ENCODE measurements at places on chromosomes 4 and X.

DNA sequence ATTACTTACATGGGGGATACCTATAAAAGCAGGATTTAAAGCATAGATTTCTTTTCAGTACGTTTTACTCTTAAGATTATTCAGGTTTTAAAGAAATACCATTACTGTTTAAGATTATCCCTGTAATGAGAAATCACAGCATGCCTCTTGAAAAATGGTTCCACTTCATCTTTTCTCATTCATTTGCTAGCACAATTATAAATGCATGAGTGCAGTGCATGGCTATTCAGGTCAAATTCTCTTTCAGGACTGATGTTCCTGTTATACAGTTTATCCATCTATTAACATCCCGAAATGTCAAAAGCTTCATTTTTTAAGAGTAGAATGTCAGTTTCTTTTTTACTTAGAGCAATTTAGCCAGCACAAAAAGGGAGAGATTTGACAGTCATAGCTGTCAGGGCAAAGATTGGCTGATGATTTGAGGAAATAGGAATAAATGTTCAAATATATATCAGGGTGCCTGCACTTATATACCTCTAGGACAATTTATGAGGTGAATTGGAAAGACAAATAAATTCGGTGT, 135.2 kb downstream of the ADGRL3 start:
- DNase-seq, result no peak

- DNase-seq, result no peak
Measured at GRCh38 chrX:102345916-102346315, 93.9 kb downstream of the NXF2B start.

DNA sequence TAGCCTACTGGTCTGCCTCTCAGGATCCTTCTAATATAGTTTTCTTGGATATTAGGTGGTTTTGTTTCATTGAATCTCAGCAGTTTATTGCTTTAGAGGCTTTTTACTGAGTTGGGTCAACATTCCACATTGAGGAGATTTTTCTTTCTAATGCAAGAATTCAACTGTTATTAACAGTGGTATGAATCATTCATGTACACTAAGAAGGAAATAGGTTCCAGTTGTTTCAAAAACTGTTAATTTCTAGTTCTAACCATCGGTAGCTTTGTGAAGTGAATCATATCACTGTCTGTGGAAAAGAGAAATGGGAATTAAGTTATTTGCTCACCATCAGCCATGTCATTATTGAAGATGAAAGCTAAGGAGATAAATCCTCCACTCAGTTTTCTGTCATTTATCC, 331.5 kb downstream of the RPA4 start:
- DNase-seq, result no peak

DNA sequence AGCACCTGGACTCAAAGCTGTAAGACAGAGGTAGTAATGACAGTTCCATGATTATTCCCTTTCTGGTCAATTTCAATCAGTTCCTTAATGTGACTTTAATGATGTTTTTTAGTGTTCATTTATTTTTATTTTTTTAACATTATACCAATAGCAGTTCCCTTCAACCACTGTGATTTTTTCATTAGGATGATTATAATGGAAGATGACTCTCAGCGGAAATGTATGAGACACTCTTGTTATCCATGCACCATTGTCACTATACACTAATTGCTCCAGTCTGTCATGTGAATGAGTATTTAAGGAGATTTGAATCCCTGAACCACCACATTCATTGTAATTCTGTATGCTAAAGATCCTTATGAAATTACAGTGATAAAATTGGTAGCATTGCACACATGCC, 2102.3 kb upstream of the AGA start:
- DNase-seq, result no peak

- no peak for DNase-seq
Measured at GRCh38 chr4:25795566-25796454, 67.0 kb downstream of the SEL1L3 start.

DNA sequence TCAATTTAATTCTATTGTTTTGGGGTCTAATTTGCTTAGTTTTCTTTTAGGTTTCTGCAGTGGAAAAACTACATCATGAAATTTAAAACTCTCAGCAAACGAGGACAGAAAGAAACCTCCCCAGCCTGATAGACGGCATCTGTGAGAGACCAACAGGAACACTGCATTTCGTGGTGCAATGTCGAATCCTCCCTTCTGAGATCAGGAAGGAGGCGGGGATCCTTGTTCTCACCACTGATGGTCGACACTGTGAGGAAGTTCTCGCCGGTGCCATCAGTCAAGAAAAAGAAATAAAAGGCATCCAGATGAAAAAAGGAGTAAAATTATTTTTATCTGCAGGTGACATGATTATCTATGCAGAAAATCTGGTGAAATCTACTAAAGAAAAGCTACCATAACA, 16.5 kb downstream of the GAK start:
- DNase-seq, result no peak

DNA sequence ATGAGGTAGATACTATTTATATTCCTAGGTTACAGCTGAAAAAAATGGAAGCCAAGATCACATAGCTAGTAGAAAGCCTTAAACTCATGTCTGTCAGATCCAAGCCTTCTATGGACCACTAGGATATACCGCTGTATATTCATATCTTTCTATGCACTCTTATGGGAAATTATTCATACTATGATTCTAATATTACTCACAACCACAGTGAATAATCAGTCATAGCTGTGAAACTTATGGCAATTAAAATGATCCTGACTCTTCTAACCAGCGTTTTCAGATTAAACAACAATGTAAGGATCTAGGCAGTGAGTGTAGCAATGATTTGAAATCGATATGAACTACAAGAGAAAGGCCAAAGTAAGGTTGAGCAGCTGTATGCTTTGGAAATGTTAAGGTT, 111.0 kb downstream of the RASGEF1B start:
- no peak for DNase-seq

DNA sequence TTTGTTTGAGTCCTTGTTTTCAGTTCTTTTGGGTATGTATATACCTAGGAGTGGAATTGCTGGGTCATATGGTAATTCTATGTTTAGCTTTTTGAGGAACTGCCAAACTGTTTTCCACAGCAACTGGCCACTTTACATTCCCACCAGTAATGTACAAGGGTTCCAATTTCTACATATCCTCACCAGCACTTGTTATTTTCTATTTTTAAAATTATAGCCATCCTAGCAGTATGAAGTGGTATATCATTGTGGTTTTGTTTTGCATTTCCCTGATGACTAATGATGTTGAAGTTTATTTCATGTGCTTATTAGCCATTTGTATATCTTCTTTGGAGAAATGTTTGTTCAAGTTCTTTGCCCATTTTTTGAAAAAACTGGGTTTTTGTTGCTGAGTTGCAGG, 39.6 kb downstream of the TMEM164 start:
- DNase-seq, result no peak

DNA sequence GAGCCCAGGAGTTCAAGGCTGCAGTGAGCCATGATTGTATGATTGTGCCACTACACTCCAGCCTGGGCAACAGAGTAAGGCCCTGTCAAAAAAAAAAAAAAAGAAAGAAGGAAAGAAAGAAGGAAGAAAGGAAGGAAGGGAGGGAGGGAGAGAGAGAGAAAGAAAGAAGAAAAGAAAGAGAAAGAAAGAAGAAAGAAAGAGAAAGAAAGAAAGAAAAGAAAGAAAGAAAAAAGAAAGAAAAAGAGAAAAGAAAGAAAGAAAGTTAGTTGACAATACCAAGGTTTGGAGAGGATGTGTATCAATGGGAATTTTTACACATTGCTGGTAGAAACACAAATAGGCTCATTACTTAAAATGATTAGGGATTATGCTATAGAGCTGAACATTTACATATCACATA, 19.8 kb downstream of the RADX start:
- DNase-seq, result no peak

DNA sequence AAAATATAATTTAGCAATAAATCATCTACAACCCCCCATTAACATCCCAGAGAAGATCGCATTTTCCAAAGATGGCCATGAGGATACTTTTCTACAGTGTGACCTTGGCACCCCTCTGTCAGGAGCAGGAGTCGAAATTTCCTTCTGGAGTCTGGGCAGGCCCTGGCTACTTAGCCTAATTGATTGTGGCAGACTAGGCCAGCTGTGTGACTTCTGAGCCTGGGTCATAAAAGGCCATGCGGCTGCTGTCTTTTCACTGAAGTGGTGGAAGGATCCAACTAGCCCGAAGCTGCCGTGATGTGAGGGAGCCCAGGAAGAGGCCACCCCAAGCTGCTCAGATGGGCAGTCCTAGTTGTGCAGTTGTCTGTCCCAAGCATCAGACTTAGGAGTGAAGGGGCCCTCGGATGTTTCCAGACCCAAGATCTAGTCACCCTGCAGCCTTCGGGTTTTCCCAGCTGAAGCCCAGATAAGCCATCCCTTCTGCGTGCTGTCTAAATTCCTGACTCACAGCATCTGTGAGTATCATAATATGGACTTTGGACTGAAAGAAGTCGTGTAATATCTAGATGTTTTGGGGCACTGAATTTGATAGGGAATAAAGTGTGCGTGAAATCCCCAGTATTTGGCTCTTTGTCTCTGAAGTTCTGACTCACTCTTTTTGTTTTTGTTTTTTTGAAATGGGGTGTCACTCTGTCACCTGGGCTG, 21.0 kb downstream of the PDK3 start:
- peak; percentile 59 for DNase-seq

DNA sequence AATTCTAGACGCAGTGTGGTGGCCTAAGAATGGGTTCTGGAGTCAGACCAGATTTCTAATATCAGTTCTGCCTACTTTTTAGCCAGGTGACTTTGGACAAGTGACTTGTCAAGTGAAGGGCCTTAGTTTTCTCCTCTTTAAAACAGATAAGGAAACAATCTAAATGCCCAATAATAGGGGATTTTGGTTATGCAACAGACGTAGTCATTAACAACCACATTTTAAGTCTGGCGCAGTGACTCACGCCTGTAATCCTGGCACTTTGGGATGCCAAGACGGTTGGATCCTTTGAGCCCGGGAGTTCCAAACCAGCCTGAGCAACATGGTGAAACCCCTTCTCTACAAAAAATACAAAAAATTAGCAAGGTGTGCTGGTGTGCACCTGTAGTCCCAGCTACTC, 2.1 kb upstream of the ZMYM3 start:
- DNase-seq, result no peak

- DNase-seq, result no peak
Measured at GRCh38 chr4:2426711-2427275, 8.0 kb downstream of the CFAP99 start.

DNA sequence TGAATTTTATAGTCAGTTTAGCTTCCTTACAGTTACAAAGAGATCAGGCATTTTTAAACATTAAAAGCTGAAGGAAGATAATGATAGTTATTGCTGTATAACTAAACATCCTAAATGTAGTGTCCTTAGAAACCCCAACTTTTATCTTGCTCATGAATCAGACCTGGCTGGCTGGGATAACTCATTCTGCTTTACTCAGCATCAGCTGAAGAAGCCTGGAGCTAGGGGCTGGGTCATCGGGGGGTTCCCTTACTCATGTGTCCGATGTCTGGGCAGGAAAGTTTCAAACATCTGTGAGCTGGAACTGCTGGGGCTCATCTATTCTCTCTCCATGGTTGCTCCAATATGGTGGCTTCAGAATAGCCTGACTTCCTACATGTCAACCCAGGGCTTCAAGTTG, 113.9 kb downstream of the MTNR1A start:
- DNase-seq, result no peak

DNA sequence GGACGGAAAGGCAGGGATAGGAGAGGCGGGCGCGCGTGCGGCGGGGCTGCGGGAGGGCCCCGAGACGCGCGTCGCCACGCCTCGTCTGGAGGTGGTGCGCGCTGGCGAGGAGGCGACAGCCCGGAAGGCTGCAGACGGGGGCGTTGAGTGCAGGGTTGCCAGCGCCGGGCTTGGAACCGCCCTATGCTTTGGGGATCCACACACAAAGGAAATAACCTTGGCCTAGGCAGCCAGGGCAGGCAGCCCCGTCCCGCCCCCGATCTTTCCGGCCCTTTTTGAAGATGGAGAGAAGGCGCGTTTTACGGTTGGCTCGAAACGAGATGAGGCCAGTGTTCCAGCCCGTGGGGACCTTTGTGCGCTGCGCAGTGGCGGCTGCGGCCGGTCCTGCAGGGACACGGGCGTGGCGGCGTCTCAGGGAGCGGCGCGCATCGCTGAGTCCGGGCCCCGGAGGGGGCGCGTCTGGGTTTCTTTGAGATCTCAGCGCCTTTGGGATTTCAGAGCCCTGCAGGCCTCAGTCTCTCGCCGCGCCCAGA, 50.8 kb upstream of the TRIM2 start:
- peak; percentile 69 for DNase-seq

GRCh38 chr4:146643812-146644401, 5.2 kb downstream of the POU4F2 start:
- DNase-seq, result no peak

DNA sequence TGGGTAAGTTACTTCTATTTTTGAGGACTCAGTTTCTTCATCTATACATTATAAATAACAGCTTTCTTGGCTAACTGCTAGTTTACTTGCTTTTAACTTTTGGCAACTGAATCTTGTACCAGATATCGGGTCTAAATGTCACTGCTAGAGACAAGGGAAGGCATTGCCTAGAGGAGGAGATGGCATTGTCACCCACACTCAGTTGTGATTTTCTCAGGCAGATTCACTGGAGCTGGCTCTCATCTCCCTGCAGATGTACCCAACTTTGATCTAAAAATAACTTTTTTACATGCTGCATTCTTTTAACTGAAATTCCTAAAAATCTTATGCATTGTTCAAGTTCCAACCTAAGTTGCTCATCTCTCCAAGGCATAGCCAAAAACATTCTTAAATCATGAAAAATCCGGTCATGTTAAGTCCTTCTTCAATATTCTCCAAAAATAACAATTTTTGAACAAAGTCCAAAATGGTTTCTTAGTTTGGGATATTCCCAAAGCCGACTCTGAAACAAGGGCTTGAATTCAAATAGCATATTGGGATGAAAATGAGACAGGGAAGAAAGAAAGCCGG, 469.0 kb upstream of the BOD1L1 start:
- DNase-seq, result no peak

GRCh38 chrX:32183066-32183465, 1028.3 kb downstream of the DMD start:
- DNase-seq, result no peak

DNA sequence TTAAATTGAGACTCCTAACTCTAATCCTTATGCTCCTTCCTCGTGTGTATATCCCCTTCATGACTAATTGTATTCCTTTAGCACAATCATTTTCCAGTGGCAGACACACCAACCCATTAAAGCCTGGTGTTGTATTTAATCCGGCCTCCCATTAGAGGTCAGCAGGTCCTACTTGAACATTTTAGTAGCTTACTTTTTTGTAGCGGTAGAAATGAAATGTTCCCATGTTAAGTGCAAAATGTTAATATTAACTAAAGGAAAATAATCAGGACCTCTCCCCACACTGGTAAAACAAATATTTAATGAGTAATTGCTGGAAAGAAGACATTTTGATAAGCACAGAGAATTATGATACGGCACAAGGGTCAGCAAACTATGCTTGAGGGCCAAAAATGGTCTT, 3.4 kb downstream of the RAB33B start:
- DNase-seq, result peak; percentile 71

GRCh38 chr4:73894001-73894400, 24.8 kb downstream of the CXCL1 start:
- no peak for DNase-seq

- DNase-seq, result no peak
Measured at GRCh38 chr4:76607266-76607799, 172.3 kb downstream of the SHROOM3 start.

DNA sequence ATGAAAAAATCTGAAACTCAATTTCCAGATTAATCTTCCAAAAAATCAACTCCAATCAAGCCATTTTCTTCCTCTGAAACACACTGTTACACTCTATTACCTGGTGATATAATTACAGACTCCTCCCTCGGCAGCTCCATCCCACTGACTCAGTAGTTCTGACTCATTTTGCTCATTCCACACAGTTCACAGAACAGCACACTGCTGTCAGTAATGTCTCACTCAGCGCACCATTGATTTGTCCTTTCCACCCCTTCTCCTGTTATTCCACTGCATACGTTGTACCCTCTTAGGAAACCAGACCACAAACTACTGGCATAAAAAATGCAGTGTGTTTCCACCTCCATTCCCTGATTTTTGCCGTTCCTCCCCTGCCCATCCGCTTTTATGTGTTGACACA, 212.7 kb downstream of the SLIT2 start:
- no peak for DNase-seq

Data from NCI-H82 (cell line).